ENCODE measurements at places on chromosomes 3 and 15.

DNA sequence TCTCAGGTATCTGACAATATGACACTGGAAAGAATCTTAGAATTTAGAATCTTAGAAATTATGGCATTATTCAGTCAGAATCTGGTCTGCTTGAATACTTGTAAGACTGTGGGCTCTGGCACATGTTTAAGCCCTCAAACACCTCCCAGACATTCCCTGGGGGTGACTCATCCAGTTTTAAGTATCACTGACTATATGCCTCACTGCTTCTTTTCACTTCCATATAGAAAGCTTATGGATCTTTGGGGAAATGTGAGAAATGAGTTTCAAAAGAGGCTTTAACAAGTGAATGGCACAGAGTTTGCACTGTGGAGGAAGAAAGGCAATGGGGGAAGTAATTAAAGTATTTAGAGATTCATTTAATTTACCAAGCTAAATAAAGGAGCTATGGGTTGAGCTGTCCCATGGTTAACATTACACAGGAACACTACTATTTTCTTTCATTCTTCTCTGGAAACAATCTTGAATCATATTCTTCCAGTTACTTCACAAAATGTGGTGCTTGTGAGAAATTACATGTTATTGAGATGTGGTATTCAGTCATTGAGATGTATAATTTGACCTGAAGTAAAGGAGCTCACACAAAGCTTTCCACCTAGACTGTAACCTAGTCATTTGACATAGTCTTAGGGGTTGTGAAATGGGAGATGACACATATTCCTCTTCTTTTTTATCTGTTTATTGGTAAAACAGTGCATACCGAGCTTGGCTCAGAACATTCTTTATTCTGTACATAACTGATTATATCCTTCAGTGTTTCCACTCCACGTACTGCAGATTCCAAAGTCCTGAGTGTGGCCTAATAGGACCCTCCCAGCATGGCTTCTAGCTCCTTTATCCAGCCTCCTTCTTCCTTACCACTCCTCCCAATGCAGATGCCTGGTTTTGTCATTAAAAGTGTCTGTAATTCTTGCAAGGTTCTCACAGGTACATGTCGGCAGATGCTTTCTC lies 544.6 kb upstream of the NECTIN3 start:
- DNase-seq = no peak

- DNase-seq = no peak
These were observed 88.6 kb downstream of the P3H2 start for GRCh38 chr3:190031887-190032752.

DNA sequence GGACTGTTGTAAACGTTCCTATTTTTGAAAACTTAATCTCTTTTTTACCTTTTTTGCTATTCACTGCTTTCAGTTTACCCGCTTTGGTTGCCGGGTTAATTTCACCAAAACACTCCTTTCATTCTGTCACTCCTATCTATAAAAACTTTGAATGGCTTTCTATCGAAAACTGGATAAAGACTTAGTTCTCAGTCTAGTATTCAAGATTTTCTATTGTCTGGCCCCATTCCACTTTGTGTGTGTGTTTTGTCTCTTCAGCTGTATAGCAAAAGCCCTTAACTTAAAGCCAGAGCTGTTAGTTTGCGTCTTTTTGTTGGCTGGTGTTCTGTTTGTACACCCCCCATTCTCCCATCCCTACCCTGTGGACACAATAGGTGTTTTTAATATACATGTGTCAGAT lies 7.5 kb downstream of the PIAS1 start:
- no peak for DNase-seq

DNA sequence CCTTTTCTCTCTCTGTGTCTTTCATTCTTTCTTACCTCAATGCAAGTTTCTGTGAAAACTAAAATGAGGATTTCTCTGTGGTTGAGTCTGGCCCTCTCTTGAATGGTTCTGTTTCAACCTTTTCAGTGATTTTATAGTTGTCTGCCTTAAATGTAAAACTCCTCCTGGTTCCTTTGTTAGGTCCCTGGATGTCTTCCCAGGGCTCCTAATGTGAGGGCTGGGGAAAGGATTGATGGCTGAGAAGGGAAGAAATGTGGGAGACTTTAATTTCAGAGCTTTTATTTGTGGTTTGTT lies 90.6 kb upstream of the GRM7 start:
- no peak for DNase-seq

DNA sequence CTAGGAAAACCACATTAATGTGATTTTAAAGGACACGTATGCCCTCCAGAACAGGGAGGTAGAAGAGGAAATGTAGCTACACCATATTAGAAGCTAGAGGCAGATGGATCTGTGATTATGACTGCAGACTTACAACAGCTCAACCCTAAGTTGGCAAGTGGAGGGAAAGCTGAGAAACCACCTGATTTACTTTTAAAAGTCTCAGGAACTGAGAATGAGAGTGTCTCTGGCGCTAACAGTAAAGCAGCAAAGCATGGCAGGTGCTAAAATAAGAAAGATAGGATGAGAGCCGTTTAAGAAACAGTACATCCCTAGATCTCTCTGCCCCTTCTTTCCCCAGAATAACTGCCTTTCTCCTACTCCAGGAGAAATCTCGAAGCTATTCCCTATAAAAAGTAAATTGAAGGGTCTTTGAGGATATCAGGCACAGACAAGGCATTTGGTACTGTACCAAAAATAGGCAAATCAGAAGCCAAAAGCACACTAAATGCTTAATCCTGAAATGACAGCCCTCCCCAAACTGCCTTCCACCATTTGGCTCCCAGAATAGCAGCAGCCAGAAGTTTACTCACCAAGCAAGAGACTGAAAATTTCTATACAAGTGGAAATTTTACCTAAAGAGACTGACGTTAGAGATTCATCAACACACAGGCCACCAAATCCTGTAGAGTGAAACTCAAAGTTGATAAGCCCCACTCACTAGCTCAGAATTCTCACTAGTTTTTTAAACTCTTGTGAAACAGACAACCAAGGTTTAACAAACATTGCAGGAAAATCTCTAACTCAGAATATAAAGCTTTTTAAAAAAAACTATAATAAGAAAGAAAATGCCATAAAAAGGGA lies 34.3 kb upstream of the PARP14 start:
- DNase-seq = no peak

DNA sequence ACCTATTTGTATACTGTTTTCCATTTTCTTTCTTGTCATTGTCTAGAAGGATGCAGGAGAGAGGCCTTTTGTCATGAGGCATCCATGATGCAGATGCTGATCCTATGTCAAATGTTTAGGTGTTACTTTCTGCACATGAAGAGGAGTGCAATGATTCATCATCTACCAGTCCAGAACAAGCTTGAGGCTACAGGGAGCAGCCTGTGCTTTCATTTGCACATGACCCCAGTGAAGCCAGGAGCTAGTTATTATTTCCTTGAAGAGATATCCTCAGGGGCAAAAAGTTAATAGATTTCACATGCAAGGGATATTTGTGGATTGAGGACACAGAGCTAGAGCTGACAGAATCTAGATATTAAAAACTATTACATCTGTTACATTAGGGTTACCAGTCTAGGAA lies 204.4 kb upstream of the TGFBR2 start:
- no peak for DNase-seq

DNA sequence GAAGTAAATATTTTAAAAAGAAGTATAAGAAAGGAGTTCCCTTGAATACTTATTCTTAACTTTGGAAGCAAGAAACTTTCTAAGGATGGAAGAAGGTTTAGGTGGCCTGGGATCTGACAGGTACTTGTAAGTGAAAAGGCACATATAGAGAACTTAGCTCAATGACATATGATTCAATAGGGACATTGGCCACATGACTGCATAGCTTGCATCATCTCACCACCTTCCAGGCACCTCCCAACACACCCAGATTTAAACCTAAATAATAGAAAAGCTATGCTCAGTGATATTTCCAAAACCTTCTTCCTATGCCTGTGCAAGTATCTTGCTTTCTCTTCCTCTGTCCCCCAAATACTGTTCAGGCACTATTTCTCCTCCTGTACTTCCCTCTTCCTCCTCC lies 4.7 kb upstream of the P2RY1 start:
- no peak for DNase-seq

- no peak for DNase-seq
These were observed 207.5 kb downstream of the PDCD6IP start for GRCh38 chr3:34005886-34006285.

DNA sequence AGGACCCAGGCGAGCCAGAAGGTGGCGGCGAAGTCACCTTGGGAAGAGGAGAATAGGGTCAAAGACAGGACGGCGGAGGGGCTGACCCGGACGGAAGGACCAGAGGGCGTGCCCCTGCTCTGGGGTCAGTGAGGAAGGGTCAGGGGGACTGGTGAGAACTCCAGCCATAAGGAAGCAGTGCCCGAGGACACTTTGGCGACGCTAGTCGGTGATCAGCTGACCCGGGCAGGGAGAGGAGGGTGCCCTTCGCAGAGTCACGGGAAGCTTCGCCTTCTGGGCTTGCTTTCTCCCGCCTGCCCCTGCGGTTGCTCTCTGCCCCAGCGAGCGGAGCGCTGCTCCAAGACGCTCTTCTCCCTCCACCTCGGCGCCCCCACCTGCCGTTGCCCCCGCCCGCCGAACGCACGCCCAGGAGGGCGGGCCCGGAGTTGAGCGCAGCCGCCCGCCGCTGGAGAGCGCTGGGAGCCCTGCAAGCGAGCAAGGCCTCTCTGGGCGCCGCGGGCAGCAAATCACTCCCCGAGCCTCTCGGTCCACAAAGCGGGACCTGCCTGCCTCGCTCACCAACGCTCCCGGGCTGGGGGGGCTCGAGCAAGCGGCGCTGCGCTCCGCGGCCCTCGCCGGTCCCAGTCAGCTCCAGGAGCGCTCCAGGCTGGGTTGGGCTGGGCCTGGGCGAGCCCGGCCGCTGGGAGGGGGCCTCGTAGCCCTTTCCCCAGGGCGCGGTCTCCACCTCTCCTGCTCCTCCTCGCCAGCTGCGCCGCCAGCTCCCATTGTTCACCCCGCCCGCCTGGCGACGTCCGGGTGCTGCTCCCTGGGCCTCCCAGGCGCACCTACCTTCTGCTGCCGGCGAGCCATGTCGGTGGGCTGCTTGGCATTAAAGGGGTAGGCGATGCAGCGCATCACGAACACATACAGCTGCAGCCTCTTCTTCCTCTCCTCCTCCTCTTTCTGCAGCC lies 1.2 kb downstream of the CADPS start:
- no peak for DNase-seq

GRCh38 chr3:170154084-170154483 lies 27.4 kb downstream of the PHC3 start:
- no peak for DNase-seq

DNA sequence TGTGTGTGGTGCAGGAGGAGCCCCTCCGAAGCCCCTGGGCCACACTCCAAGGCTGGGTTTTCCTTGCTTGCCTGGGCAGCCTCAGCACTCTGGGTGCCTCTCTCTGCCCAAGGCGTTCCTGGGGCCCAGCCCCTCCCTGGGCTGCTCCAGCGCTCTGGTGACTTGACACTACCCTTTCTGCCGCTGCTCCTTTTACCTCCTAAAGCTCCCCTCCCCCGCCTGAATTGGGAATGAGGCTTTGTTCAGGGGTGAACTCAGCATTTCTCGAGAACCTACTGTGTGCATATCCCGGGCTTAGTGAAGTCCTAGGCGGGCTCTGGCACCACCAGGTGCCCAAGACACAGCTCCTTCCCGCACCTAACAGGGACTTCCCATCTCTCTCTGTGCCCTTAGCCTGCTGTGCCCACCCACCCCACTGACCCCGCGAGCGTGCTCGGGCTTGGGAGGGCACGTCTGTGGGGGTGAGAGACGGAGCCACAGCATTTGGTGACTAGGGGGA lies 1.2 kb upstream of the BAHD1 start:
- DNase-seq = no peak

- DNase-seq = no peak
These were observed 41.6 kb downstream of the ACAN start for GRCh38 chr15:88844749-88845386.

- DNase-seq = no peak
These were observed 549.5 kb downstream of the NTRK3 start for GRCh38 chr15:87707071-87707470.

- DNase-seq = no peak
These were observed 1.5 kb downstream of the CYP1A1 start for GRCh38 chr15:74723754-74724334.

- DNase-seq = no peak
These were observed 557 bp downstream of the DENND4A start for GRCh38 chr15:65791335-65792137.

GRCh38 chr3:109643590-109643989 lies 306.2 kb upstream of the DPPA4 start:
- no peak for DNase-seq

DNA sequence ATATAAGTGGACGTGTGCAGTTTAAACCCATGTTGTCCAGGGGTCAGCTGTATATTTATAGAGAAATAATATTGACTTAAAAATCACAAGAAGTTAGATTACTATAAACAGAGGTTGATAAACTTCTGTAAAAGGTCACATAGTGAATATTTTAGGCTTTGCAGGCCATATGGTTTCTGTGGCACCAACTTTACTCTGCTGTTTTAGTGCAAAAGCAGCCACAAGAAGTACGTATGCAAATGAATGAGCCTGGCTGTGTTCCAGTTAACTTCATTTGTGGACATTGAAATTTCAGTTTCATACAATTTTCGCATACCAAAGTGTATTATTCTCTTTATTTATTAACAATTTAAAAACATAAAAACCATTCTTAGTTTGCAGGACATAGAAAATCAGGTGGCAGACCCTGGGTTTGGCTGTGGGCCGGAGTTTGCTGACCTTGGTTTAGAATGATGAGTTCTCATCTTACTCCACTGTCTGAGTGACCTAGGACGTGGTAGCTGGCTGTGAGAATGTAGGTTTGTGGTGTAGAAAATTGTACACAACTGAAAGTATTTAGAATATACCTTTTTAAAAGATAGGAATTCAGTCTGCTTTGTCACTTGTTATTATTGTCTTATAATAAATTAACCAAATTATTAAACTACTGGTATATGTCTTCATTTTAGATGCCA lies 16.3 kb downstream of the FAN1 start:
- no peak for DNase-seq

DNA sequence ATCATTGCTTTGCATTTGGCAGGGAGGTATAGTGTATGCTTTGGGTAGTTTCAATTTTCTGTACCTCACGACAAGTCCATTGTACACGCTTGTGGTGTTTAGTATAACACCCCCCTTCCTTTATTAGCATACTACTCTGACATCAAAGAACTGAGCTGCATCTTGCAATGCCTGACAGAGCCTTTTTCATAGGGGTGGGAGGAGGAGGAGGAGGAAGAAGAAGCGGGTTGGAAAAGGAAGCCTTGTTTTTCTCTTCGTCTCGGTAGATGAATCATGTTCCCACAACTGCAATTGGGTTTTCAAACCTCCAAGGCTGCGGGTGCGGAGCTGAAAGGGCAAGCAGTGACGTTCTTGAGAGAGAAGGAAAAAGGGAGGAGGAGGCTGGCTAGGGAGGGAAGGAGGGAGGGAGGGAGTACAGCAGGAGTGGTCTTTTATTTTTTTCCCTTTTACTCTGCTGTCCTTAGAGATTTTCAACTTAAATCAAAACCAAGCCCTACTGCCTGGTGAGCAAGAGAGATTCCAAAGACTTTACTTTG lies 175.7 kb downstream of the KLHL25 start:
- DNase-seq = no peak

GRCh38 chr3:14113965-14114635 lies 10.6 kb downstream of the CHCHD4 start:
- no peak for DNase-seq

GRCh38 chr3:149717391-149718056 lies 34.8 kb downstream of the COMMD2 start:
- DNase-seq = no peak

- no peak for DNase-seq
These were observed 21.4 kb downstream of the IRAK2 start for GRCh38 chr3:10185804-10186762.
